Stimulated activated CD8-positive, alpha-beta memory T cell treated with anti-CD3 and anti-CD28 coated beads, Interleukin-2, amount 100 ng/mL, for 48 hours (primary cell): ENCODE measurements at places on chromosomes 3 and 15.

GRCh38 chr3:8994226-8994625 is 31.0 kb upstream of the RAD18 start:
- DNase-seq, result no peak

GRCh38 chr3:149820183-149820582 is 7.2 kb downstream of the RNF13 start:
- DNase-seq, result no peak

GRCh38 chr15:101033801-101034200 is 114.6 kb downstream of the LRRK1 start:
- DNase-seq, result no peak

GRCh38 chr3:21464746-21465145 is 286.3 kb downstream of the ZNF385D start:
- DNase-seq, result no peak

GRCh38 chr3:32241100-32241499 is 2.6 kb downstream of the CMTM8 start:
- DNase-seq, result no peak

DNA sequence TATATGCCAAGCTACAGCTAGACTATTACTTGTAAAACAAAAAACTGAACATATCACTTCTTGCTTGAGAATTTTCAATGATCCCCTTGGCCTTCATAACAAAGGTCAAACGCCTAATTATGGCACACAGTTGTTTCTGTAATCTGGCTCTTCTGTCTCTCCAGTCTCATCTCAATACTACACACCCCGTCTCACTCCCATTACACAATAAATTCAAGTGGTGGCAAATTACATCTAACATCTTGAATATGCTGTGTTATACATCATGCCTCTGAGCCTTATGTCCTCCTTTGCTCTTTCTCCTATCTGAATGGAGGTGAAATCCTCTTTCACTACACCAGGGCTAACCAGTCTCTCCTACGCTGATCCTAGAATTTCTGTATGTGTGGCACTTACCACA is 140.4 kb downstream of the TBL1XR1 start:
- DNase-seq, result no peak

DNA sequence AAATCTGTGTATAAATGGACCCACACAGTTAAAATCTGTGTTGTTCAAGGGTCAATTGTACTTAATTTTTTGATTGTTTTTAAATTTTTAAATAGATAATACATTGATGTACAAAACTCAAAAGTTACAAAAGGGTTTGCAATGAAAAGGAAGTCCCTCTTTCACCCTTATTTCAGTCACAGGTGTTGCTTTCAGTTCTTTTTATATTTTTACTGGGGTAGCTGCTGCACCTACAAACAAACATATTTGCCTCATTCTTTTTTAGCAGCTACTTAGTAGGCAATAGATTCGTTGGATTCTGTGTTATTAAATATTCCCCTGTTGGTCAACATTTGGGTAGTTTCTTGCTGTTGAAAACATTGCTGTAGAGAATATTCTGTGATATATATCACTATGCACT is 44.4 kb downstream of the PIAS1 start:
- no peak for DNase-seq

DNA sequence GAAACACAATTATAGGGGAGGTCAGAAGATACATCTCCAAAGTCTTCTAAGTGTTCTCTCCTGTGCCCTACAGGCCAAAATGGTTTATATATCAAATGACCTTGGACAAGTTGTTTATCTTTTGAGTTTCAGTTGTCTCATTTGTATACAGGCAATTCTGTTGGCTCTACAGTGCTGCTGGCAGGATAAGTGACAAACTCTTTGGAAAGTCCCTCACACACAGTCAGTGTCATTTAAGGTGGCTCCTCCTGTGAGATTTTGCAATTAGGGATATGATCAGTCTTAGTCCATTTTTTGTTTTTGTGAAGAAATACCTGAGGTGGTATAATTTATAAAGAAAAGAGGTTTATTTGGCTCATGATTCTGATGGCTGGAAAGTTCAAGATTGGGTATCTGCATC is 1035.8 kb upstream of the CFAP20DC start:
- DNase-seq, result no peak

- DNase-seq, result no peak
Observed at GRCh38 chr3:129320261-129320660, 41.6 kb downstream of the HMCES start.

DNA sequence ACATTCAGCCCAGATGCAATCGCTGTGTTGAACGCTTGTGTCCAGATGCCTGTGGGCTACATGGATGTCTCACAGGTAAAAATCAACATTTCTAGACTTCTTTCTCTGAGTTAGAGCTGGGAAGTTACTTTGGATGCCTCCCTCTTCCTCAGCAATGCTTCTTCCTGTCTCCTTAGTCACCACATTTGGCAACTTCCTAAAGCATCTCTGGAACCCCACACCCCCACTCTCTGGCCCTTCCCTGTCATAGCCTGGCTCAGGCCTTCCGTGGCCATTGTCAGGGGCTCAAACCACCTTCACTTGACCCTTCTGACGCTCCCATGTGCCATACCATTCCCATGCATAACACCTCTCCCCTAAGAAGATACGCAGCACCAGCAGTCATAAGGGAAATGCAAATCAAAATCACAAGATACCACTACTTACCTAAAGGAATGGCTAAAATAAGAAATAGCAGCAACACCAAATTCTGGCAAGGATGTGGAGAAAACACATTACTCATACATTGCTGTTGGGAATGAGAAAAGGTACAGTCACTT is 21.6 kb upstream of the RGMA start:
- no peak for DNase-seq

GRCh38 chr15:63522225-63522578 is 17.8 kb downstream of the USP3 start:
- no peak for DNase-seq

- DNase-seq, result no peak
Observed at GRCh38 chr3:23324745-23325144, 121.6 kb downstream of the UBE2E2 start.

- DNase-seq, result no peak
Observed at GRCh38 chr3:116314476-116314875, 130.8 kb downstream of the LSAMP start.

DNA sequence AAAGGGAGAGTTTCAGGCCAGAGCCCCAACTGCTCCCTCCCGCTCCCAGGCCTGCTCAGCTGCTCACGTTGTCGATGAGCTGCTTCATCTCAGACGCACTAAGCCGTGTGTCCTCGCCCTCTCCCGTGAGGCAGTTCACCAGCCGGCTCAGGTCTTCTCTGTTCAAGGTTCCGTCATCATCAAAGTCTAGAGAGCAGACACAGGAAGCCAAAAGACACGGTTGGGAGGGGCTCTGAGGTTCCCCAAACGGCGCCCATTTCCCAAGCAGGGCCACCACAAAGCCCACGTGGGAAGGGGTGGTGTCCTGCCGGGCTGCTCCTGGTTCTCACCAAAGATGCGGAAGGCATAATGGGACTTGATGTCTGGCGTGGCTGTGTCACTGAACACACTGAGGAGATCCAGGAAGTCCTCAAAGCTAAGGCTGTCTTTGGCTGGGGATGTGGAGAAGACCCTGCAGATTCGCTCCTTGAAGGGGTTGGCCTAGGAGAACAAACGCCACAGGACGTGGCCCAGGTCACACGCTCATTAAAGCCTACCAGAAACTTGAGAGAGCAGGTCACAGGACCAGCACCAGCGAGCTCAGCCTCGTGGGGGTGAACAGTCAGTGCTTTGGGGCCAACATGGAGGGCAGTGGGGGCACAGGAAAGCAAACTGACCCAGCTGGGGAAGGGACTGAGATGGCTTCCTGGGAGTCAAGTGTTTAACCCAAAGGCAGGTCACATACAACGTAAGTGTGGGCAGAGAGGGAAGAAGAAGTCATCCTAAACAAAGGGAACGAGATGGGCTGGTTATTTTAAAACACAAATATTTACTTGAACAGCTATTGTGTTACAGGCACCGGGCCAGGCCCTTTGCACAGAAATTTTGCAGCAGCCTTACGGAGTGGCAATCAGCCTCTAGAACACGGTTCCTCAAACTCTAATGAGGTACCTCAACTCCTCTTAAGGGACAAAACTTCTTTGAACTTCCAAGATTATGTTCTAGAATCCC is 2.4 kb downstream of the CIB1 start:
- DNase-seq, result peak; percentile 50

DNA sequence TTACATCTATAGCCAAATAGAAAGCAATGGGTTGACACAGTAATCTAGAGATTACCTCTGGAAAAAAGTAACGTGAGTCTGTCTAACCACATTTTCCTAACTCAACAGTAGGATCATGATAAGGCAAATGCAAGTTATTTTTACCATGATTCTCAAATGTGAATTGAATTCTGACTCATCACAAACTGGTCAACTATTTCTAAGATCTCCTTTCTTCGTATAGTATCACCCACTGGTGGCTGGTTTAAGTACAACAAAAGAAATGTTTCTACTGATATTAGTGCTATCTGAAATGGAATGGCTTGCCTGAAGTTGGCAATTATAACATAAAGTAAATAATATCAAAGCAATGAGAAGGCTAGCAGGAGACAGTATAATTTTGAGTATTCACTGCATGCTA is 102.2 kb downstream of the ABI3BP start:
- DNase-seq, result no peak

DNA sequence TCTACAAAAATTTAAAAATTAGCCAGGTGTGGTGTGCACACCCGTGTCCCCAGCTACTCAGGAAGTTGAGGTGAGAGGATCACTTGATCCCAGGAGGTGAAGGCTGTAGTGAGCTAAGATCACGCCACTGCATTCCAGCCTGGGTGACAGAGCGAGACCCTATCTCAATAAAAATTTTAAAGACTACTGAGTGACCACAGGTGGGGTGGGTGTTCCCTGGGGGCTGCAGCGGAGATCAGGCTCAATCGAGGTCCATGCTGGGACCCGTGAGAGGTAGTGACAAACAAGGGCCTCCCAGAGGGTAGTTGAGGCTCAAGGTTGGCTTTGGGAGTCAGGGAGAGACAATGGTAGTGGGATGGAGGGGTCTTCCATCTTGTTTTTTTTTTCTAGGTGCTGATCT is 38.9 kb upstream of the LIMD1 start:
- no peak for DNase-seq

GRCh38 chr3:184805351-184806038 is 6.5 kb upstream of the VPS8 start:
- DNase-seq, result no peak

- no peak for DNase-seq
Observed at GRCh38 chr15:83087576-83087975, 19.9 kb upstream of the TM6SF1 start.

DNA sequence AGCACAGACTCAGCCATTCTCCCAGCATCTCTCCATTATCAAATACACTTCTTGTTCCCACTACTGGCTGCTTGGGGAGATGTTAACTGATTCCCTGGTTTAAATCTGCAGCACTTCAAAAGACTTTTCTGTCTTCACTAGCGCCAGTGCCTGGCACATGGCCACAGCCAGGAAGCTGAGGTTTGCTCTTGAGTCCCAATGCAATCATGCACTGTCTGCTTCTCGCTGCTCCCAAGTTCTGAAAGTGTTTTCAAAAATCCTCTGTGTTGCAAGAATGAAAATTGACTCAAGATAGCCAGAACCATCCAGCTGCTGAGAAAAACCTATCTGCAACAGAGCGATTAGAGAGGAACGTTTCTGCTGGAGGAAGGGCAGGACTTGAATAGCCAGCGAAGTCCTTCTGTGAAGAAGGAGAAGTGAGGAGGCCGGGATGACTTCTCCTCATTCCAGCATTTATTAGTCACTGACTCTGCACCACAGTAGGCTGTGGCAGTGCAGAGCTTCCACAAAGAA is 358.4 kb upstream of the NR2F2 start:
- no peak for DNase-seq

- DNase-seq, result no peak
Observed at GRCh38 chr15:68775236-68775577, 45.5 kb downstream of the ANP32A start.

- DNase-seq, result no peak
Observed at GRCh38 chr3:127689266-127689860, 16.6 kb downstream of the ABTB1 start.

DNA sequence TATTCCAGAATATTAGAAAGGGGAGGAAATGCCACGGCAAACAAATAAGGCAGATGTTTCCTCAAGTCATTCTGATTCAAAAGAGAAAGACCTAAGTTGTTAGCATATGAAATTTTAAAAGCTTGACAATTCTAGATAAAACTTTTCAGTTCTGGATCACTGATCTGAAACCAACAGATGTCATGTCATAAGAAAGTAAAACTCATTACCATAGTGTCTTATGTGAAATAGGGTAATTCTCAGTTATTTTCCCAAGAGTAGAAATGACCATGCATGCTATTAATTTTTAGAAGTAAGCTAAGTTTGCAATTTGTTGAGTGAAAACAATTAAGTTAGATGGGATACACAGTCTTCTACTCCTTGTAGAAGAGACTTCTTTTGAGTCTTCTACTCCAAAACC is 630.3 kb downstream of the NAALADL2 start:
- no peak for DNase-seq

DNA sequence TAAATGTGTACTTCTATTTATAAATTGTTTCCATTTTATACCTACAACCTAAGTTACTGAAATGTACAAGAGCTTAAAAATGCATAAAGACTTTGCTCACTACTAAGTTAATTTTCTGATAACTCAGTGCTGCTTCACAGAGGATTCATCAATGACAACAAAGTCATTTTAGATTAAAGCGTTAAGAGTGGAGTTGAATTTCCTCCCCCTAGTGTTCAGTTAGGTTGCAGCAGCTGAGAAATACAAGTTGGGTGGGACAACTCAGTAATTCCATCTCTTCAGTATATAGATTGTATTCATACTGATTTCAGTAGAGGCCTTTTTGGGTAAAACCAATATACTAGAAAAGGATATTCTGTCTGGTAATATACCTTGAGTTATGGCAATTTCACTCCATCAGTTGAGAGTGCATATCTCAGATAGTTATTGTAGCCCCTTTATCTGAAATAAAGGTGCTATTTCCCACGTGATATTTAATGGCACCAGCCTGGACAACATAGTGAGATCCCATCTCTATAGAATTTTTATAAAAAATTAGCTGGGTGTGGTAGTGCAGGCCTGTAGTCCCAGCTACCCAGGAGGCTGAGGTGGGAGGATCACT is 6.9 kb upstream of the RPL35A start:
- DNase-seq, result no peak

- DNase-seq, result no peak
Observed at GRCh38 chr3:101391413-101391950, 71.1 kb upstream of the IMPG2 start.

GRCh38 chr3:76383781-76384180 is 598.4 kb upstream of the ZNF717 start:
- DNase-seq, result no peak

DNA sequence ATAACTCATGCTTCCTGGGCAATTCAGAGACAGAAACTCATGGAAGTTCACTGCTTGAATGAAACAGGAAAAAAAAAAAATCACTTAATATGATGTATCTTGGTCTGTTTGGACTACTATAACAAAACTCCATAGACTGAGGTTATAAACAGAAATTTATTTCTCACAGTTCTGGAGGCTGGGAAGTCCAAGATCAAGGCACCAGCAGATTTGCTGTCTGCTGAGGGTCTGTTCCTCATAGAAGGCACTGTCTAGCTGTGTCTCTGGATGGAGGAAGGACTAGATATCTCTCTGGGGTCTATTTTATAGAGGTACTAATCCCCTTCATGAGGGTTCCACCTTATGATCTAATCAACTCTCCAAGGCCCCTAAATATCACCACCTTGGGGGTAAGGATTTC is 119.3 kb downstream of the IGF2BP2 start:
- no peak for DNase-seq

- DNase-seq, result no peak
Observed at GRCh38 chr3:120102674-120103073, 8.4 kb upstream of the GSK3B start.

GRCh38 chr15:29410338-29410737 is 140.7 kb upstream of the NSMCE3 start:
- no peak for DNase-seq
